ENCODE measurements at places on chromosomes 4 and X.

DNA sequence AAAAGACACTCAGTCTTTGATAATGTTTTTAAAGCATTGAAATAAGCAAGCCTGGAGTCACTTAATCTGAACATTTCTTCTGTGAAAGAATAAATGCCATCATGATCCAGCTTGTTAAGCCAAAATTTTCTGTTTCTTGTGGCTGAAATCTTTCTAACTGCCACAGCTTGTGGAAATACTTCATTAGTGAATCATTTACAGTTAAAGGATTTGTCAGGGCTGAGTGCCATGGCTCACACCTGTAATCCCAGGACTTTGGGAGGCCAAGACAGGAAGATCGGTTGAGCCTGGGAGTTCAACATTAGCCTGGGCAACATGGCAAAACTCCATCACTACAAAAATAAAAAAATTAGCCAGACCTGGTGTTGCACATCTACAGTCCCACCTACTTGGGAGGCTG lies 93.3 kb upstream of the PDE5A start:
- no peak for DNase-seq

GRCh38 chr4:112266823-112267222 lies 18.9 kb downstream of the TIFA start:
- DNase-seq, result no peak

DNA sequence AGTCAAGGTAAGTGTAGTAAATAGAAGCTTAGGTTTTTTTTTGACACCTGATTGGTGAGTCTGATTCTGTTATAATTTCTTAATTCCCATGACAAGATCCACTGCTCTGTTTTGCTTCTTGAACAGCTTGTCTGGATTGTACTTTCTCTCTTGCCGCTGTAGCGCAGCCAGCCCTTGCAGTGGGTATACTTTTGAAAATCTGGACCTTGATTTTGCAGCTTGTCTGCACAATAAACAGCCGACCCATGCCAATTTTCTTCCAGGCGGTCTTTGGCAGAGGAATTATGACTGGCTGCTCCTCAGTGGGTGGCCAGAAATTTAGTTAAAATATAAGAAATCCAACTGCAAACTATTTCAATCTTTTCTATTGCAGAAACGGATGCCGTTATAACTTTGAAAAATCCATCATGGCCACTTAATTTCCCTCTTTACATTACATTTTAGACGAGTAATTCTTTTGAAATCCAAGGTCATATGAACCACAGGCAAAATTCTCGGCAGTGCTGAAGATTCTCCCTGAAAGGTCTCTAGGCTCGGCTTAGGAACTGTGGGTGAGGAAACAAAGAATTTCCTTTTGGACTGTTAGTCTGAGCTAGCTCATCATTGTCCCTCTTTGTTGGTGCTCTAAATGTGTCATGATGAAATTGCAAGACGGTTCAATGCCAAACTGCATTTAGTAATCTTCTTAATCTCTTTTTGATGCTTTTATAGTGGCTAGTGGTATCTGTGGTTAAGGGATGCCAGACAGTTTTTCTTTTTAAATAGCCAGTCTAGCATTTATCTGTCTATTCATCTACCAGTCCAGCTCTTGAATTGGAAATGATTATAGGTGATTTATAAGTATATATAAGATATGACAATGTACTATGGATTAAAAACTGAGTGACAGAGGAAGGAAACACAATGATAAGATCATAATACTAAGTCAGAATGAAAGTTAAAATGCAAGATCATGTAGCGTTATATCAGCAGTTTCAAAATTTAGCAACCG lies 31.5 kb upstream of the PTTG2 start:
- no peak for DNase-seq

GRCh38 chrX:13250826-13251580 lies 68.8 kb downstream of the ATXN3L start:
- no peak for DNase-seq

- no peak for DNase-seq
Observed at GRCh38 chrX:23732704-23733103, 10.4 kb downstream of the ACOT9 start.

DNA sequence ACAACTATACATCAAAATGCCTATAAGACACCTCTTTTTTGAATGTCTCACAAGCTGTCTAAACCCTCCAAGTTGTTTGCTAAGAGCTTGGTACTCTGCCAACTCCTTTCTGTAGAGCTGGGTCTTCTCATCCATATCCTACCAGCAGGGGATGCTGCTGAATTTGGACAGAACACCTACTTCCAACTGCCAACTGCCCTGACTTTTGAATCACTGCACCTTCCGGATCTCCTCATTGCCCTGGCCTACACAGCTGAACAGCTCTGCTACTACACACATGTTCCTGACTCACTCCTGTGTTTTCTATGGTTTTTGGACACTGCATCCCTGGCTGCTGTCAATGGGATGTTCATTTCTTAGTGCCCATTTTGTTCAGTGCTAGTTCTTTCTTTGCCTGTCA lies 18.7 kb downstream of the FAM184B start:
- DNase-seq, result no peak

- DNase-seq, result no peak
Observed at GRCh38 chr4:26647523-26648224, 63.8 kb downstream of the TBC1D19 start.

DNA sequence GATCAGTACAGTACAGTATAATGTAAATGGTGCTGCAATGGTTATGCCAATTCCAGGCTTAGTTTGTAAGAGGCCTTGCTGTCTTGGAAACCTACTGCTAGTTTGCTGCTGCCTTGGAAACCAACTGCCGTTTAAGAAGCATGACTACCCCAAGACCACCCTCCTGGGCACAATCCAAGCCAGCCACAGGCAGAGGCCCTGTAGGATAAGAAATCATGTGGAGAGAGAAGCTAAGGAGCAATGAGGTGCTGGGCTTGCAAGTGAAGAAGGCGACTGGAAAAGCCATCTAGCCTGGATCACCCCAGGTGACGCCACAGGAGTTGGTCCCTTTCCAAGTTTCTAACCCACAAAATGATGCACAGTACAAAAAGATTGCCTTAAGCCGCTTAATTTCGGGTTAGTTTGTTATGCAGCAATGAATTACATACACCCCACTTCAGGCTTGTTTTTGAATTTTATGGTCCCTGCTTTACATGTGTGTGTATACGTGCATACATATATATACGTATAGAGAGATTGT lies 16.9 kb downstream of the ZFP42 start:
- DNase-seq, result no peak

- no peak for DNase-seq
Observed at GRCh38 chr4:88690355-88690754, 7.3 kb downstream of the NAP1L5 start.

GRCh38 chrX:1178580-1179057 lies 33.8 kb downstream of the CRLF2 start:
- no peak for DNase-seq

All from stimulated activated CD4-positive, alpha-beta T cell treated with anti-CD3 and anti-CD28 coated beads, Interleukin-1b, Interleukin-23, amount 100 ng/mL, for 48 hours (primary cell).